NCI-H82 (cell line): ENCODE measurements at places on chromosomes 13 and 19.

DNA sequence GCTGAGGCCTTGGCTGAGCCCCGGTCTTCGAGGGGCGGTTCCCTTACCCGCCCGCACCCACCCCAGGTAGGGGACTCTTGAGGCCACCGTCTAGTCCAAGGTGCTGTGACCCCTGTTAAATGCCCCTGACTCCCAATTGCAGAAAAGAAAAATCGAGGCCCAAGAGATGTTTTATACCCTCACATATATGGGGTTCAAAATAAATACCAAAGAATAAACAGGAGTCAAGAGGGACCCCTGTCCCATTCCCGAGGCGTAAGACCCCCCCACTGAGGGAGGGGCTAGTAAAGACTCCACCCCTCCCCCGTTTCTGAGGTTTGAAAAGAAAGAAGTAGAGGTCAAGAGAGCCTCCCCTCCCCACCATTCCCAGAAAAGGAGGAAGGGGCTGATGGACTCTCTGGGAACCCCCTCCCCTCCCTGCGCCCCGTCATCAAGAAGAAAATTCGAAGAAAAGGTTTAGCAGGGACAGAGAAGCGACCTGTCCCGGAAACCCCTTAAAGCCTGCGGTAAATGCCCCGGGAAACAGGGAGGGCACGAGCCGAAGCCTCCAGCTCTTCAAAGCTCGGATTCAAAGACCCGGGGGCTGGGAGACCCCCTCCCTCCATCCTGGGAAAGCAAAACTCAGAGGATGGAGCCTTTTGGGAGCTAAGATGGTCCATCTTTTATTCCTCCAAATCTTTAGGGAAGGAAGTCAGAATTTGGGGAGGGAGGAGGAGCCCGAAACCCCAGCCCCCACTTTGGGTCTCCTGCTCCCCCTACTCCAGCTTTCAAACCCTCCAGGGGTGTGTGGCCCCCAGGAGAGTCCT, 755 bp upstream of the RAB3A start:
- peak; percentile 97 for DNase-seq

- peak; percentile 19 for DNase-seq
Measured at GRCh38 chr13:65857942-65858565, 1372.1 kb downstream of the PCDH9 start.

- no peak for DNase-seq
Measured at GRCh38 chr13:104769545-104769944, 1703.3 kb upstream of the SLC10A2 start.

DNA sequence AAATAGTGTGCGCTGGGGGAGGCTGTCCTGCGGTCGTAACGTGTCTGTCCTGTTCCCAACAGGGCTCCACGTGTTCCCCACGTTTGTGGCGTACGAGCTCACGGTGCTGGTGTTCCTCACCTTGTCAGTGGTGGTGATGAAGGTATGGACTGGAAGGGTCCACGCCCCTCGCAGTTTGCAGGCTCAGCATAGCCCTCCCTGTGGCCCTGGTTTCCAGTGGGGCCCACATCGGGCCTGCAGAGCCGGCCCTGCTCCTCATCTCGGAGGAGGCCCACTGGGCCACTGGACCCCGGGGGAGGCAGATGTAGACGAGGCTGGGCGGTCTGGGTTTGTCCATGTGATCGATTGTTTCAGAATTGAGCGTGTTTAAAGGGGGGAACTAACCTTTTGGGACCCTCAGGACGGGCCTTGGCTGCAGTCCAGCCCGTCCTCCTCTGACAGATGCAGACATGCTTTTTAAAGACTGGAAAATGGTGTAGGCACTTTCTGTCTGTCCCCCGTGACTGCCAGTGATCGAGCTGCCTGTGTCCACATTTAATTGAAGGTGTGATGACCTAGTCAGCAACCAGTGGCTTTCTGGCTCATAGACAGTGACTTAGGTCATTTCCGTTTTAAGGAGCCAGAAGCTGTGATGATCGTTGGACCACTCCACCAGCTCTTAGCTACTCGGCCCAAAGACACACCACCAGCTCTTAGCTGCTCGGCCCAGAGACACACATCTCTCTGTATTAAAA, 37.1 kb upstream of the TFDP1 start:
- no peak for DNase-seq

GRCh38 chr19:3544742-3545668, 6.0 kb downstream of the TEKTIP1 start:
- DNase-seq = peak; percentile 52

GRCh38 chr19:1094978-1095701, at the start of gene POLR2E:
POLR2E (minus strand) TSS chr19:1095375; CDS start chr19:1095315, 60 bp downstream.
- peak; percentile 98 for DNase-seq

GRCh38 chr13:49082653-49083536, 107.2 kb downstream of the FNDC3A start:
- DNase-seq = no peak

- DNase-seq = no peak
Measured at GRCh38 chr13:24709186-24709913, 29.1 kb downstream of the ATP12A start.

DNA sequence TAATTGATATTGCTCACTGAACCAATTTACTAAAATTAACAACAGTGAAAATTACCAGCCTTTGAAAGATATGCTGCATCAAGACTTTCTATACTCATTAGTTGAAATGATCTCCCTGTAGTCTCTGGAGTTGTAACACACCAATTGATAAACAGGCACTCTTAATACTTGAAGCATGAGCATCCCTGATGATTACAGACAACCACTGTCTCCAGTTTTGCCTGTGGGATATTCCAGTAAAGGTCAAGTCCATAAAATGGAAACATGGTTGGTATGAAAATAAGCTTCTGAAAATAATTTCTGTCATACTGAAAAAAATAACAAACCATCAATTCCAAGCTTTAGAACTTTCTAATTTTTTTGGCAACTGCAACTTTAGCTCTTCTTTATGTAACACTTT, 405.8 kb downstream of the SPRY2 start:
- no peak for DNase-seq

- no peak for DNase-seq
Measured at GRCh38 chr19:4821265-4821664, 10.2 kb downstream of the TICAM1 start.

GRCh38 chr19:43562698-43563241, 12.6 kb downstream of the XRCC1 start:
- DNase-seq = no peak

- no peak for DNase-seq
Measured at GRCh38 chr19:49116544-49116943, 2.4 kb downstream of the LIN7B start.

- no peak for DNase-seq
Measured at GRCh38 chr13:38013676-38014075, 144.1 kb upstream of the TRPC4 start.

- DNase-seq = peak; percentile 10
Measured at GRCh38 chr13:51731759-51732158, 72.2 kb downstream of the DHRS12 start.

DNA sequence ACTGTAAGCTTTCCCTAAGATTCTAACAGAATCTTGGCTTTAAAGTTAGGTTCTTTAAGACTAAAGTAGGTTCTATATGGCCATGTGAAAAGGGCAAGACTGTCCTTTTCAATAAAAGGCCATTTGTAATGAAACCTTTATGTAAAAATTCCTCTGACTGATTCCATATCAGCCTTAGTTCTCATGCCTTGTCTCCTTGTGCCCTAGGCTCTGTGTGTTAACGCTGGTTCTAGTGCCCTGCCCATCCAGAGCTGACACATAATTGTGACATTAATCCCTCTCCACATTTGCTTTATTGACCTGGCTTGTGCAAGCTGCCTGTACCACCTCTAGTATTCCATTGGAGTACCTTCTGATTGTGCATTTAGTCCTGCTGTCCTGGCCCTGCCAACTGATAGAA, 28.2 kb downstream of the CYSLTR2 start:
- DNase-seq = no peak

DNA sequence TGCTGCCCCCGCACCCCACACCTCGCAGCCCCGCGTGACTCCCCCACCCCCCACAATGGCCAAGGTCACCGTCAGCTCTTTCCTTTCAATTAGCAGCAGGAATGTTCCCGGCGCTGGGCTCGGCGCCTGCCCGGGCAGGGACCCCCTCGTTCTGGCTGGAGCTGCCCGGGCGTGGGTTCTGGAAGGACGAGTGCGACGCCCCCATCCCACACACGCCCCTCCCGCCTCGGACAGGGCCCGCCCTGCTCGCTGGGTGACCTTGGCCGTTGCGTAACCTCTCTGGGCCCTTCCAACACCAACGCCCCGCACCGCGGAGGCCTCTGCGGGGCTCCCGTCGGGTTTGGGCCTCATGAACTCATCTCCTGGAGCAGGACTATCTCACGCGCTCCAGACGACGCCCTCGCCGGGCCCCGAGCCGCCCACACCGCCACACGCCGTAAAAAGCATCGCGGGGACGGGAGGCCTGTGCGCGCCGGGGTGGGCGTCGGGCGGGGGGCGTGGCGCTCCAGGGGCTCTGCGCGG, 10.3 kb downstream of the PALM start:
- DNase-seq = no peak

DNA sequence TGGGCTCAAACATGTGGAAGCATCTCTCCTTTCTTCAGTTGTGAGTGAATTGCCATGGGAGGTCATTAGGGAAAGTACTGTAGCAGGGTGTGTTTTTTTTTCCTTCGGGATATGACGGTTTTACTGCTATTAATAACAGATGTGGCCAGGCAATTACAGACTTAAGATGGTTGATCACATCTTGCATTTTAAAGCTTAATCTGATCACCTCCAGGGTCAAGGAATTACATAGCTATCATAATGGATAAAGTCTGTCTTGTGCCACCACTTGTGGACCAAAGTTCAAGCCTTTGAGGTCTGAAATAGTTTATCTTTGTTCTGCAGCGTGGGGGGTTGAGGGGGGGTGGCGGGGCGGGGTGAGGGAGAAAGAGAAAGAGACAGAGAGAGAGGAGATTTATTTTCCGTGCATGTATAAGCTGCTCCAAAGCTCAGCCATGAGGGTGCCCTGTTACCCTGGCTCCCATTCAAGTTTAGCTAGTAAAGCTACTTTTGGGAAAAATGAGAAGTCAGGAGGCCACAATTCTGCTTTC, 5.5 kb upstream of the SERP2 start:
- peak; percentile 99 for DNase-seq

GRCh38 chr13:41603917-41604316, 146.6 kb downstream of the RGCC start:
- peak; percentile 46 for DNase-seq

- DNase-seq = no peak
Measured at GRCh38 chr19:45477186-45477585, 9.4 kb downstream of the FOSB start.

DNA sequence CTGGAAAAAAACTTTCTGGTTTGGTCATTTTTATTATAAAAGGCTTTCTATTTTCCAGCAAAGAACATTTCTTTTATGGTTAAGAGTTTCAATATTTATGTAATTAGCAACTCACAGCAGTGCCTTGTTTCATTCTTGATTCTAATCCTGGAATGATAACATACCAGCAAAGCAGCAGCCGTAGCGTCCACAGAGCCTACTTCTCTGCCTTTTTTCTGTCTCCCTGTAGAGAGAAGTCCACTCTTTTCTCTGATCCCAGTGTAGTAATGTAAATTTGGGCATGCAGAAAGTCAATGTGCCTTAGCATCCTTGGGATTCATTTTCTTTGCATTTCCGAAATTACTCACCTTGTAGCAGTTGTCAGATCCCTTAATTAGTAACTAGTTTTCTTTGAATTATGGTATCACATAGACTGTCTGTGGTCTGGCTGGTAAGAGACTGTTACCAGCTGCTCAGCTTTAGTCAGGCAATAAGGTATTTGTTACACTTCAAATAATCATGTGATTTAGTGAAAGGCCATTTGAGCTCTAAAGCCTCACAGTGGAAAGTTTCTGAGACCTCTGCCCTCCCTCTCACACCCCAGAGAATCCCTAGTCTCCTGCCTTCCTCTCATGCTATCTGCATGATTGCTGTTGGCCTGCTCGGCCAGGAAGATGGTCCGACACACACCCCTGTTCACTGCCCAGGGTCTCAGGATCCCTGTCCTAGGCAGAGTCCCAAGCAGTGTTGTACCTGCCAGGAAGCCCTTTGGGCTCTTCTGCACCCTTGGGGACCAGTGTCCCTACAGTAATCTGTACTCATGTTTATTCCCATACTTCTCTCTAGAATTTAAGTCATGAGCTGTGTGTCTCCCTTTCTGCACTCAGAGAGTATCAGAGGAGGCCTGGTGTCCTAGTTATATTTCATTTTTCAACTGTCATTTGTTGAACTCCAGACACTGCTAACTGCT, 86.3 kb downstream of the LRCH1 start:
- DNase-seq = no peak

DNA sequence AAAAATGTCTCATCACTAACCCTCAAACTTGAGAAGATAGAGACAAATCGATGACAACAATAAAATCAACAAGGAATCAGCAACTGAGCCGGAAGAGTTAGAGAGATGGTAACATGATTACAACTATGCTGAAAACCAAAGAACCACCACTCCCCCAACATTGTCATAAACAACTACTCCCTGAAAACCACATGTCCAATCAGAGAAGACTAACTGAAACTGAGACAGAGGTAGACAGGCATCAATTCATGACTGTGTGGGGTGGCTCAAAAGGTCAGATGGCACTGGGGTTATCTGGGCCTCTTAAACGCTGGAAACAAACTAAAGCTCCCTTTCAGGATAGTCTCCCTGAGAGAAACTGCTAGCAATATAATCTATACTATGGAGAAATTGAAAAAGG, 488.8 kb downstream of the KCTD12 start:
- no peak for DNase-seq

DNA sequence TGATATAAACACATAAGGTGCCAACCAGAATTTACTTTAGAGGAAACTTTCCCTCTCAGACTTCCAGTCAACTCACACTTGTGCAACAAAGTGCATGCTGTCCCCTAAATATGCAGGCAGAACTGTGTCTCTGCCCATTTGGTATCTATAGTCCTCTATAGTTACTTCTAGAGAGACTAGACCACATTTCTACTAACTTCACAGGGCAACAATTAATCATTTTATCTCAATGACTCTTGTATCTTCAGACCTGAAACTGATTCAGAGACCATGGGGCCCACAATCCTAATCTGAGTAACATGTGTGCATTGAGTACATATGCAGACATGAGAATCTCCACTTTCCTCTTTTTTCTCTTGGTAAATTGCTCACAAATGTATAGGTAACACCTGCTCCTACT, 158.1 kb downstream of the ZNF486 start:
- no peak for DNase-seq

GRCh38 chr19:55400281-55401087, 7.1 kb downstream of the UBE2S start:
- DNase-seq = peak; percentile 89

DNA sequence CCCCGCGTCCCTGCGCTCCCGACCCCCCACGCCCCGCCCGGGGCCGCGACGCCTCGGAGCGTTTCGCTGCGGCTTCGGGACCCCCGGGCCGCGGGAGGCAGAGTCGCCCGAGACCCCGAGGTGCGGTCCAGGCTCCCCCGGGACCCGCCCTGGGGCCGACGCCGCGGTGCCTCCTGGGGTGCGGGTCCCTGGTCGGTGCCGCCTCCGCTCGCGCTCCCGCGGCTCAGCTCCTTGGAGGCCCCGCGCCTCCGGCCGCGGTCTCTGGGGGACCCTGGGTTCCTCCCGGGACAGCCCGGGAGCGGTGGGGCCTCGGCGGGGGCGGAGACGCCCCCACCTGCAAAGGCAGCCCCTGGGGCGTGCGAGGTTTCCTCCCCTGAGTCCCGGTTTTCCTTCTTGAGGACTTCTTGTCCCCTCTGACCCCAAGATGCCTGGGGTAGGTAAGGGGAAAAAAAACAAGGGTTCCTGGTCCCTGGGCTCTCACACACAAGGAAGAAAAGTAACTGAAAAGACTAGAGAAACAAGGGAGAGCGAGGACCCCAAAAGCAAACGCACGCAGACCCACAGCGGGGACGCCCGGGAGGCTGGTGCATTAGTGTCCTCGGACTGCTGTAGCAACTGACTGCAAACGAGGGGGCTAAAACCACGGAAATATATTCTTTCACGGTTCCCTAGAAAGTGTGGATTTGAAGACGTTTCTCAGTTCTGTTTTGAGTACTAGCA, 740 bp downstream of the ZNF555 start:
- DNase-seq = no peak
